ENCODE measurements at places on chromosomes 1 and 21.

DNA sequence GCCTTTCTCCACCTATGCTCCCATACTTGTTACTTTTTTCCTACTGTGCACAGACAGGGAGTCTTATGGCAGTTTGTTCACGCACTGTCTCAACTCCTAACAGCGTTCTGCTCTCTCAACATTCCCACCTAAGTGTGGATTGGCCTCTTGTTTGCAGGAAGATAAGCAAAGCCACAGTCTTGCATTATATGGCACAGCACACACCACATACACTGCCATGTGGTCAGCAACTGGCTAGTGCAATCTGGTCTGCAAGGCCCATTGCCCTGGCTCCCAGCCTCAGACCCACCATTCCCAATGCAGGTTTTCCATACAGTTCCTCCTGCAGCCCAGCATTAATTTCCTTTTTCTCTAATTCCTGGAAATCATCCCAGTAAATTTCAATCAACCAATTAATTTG, 38.3 kb upstream of the LAMC2 start:
- DNase-seq: no peak

GRCh38 chr1:156260896-156261295, 13.0 kb upstream of the PAQR6 start:
- peak; percentile 65 for DNase-seq

GRCh38 chr1:46520063-46520911, 30.7 kb downstream of the DMBX1 start:
- DNase-seq: peak; percentile 96

DNA sequence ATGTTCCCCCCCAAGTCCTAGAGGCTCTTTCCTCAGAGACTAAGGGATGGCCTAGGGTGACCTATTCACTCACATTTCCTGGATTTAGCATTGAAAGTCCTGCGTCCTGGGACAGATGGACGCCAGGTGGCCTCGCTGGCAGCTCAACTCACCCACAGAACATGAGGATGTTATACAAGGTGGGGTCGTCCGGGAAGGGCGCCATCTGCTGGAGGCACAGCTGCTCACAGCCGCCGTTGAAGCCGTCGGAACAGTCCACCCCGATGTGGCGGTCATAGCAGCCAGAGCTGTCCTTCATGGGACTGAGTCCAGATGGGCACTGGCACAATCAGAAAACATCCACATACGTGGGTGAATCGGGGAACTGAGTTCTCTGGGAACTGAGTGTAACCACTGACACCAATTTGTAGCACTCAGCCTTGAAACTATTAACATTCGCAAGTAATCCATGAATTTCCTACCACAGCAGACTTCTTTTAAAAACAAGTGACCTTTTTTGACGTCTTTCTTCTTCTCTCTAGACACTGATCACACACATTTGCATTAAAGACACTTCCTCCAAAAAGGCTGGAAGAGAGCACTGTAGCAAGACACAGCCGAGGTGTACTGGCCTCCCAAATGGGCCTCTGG, 215.4 kb downstream of the ASTN1 start:
- peak; percentile 92 for DNase-seq

DNA sequence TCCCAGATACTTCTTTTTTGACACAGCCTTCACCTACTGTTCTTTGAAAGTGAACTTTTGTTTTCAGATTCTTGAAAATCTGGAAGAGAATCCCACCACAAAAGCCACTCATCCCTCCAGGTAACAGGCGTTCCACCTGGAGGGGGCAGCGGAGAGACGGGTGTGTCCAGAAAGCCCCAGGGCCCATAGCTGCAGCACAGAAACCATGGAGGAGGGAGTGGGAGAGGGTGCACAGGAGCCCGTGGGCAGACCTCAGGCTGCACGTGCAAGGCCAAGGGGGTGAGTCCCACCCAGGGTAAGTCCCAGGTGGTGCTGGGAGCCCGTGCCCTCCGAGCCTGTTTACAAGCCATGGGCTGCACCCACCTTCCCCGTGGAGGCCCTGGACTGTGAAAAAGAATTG, 86.5 kb downstream of the PSMG1 start:
- DNase-seq: no peak

DNA sequence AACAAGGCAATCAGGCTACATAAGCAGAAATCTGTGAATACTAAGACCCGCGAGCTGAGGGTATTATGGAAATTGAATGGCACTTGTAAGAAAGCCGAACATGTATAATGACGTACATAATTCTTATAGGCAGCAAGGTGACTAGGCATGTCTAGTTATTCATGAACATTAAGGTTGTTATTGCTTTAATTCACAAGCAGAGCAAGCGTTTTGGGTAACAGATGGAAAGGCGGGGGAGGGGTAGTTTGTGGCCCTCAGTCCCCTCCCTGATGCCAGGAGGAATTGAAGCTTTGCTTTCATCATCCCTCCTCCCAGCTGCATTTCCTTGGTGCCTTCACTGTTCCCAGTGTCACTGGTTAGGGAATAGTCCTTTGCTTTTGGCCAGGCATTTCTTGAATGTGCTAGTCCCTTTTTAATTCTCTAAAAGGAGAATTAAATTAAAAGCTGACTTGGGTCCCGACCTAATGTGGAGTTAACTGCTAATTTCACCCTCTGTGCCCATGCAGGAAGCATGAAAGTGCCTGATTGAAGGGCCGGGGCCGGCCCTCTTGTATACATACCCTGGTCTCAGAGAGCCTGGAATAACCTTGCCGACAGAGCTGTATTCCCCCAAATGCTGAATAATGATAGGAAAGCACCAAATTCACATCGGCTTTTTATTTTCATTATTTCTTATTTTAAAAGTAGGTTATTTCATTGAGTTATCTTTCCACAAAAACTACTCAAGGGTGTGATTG, 42.5 kb downstream of the RYR2 start:
- DNase-seq: no peak

GRCh38 chr1:220335668-220336067, 63.4 kb upstream of the RAB3GAP2 start:
- peak; percentile 71 for DNase-seq

GRCh38 chr1:216997831-216998230, 274.6 kb upstream of the ESRRG start:
- DNase-seq: no peak

DNA sequence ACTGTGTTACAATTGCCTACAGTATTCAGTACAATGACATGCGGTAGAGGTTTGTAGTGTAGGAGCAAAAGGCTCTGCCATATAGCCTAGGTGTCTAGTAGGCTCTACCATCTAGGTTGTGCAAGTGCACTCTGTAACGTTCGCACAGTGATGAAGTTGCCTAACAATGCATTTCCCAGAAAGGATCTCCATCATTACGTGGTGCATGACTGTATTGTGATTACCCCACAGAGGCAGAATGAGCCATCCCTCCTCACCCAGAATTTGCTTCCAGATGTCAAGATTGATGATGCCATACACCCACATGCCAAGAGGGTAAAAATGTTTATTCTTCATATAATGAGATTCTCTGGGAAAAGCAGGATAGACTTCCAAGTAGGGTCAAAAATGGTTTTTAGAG, 199.3 kb upstream of the CTTNBP2NL start:
- no peak for DNase-seq
